Stimulated activated CD8-positive, alpha-beta memory T cell treated with anti-CD3 and anti-CD28 coated beads, Interleukin-7, amount 100 ng/mL, for 48 hours (primary cell): ENCODE measurements at places on chromosomes 7 and 10.

- DNase-seq = no peak
These were observed 9.2 kb upstream of the FAS start for GRCh38 chr10:88981435-88981834.

DNA sequence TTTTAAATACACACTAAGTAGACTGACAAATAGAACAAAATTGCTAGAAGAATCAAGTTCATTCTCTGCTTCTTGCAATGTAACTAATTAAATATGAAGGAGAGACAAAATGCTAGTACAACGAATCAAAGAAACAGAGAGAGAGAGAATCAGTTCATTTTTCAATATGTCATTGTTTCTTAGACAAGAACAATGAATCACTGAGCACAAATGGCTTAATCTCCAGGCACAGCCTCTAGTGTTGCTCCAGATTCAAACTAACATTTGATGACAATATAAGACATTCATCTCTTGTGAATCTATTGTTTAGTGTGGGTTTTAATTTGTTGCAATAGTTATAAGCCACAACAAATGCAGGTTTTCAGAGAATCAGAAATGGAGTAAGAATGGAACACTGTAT, 357.4 kb upstream of the TMEM229A start:
- no peak for DNase-seq

DNA sequence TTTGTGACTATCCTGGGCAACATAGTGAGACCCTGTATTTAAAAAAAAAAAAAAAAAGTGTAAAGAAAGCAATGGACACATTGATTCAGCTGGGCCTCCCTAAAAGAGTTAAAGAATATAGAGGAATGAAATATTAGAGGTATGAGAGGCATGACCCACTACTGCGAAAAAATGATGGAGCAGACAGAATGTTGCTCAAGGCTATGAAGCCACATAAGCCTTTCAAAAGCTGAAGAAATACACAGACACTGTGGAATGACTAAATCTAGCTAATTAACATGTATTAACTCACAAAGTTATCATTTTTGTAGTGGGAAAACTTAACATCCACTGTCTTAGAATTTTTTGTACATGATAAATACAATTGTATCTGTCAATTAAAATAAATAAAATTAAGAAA, 107.3 kb downstream of the HGF start:
- DNase-seq = no peak

- no peak for DNase-seq
These were observed 64.4 kb downstream of the CALML3 start for GRCh38 chr10:5589011-5589660.

- no peak for DNase-seq
These were observed 120.1 kb upstream of the PITRM1 start for GRCh38 chr10:3292636-3293035.

DNA sequence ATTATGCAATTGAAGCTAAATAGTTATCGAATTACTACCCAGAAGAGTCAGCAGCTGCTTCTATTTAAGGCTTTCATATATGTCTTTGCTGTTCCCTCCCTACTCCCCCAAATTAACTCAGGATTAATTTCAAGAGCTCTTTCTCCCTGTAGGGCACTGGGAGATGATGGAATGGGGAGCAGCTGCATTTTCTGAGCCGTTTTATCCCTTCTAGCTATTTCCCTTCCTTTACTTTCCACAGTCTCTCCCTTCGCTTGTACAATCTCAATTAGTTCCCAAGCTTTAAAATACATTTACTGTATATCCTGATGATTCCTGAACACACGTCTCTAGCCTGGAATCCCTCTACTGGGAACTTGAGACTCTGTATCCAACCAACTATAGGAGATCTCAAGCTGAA, 19.8 kb upstream of the TSPAN12 start:
- DNase-seq = no peak

DNA sequence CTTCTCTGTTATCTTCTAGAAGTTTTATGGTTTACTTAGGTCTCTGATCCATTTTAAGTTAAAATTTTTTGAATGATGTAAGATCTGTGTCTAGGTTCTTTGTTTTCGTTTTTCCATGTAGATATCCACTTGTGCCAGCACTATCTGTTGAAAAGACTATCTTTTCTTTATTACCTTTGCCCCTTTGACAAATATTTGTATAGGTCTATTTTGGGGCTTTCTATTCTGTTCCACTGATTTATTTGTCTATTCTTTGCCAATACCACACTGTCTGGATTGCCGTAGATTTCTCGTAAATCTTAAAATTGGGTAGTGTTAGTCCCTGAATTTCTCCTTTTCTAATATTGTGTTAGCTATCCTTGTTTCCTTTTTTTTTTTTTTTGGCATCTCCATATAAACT, 71.4 kb upstream of the PDSS1 start:
- DNase-seq = no peak

GRCh38 chr7:52825611-52826010, 209.8 kb upstream of the POM121L12 start:
- no peak for DNase-seq

GRCh38 chr10:92727550-92727949, 37.8 kb downstream of the HHEX start:
- DNase-seq = no peak

- DNase-seq = no peak
These were observed 282.5 kb downstream of the INHBA start for GRCh38 chr7:41420421-41420820.
